RPMI8226 (cell line): ENCODE measurements at places on chromosomes 16 and 17.

- peak; percentile 6 for DNase-seq
Observed at GRCh38 chr17:27473748-27474609, 17.7 kb downstream of the KSR1 start.

DNA sequence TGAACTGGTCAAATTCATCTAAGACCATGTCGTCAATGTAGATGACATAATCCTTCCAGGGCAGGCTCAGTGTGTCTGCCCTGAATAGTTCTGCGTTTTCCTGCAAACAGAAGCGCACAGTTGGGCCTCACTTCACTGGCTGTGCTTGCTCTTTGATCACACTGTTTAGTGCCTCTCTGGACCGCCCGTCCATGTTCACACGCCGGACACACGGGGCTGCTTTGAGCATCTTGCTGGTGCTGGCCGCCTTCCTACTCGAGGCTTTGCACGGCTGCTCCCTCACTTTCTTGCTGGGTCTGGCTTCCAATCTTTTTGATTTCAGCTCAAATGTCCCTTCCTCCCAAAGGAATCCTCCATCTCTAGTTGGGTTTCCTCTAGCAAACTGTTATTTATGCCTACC is 37.4 kb downstream of the DNAH17 start:
- DNase-seq, result no peak

GRCh38 chr17:67297454-67297960 is 52.5 kb upstream of the HELZ start:
- no peak for DNase-seq

DNA sequence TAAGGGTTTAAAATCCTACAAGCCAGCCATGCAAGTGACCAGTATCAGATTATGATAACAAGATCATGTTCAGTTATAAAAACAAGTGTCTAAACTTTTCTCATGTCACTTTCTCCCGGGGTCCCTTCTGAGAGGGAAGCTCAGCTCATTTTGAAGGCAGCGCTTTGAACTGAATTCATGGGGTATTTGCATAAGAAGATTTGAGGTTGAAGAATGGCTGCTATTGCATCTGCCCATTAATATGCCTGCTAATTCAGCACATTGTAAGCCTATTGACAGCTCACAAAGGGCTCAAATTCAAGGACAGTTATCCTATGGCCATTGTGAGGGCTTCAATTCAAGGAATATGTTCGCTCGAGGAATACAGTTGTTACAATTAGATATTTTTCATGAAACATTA is 290.2 kb upstream of the IRX3 start:
- DNase-seq, result no peak

GRCh38 chr17:66963521-66963908 is 992 bp upstream of the CACNG4 start:
- DNase-seq, result no peak

GRCh38 chr16:7398536-7398935 is 65.9 kb downstream of the RBFOX1 start:
- DNase-seq, result no peak

DNA sequence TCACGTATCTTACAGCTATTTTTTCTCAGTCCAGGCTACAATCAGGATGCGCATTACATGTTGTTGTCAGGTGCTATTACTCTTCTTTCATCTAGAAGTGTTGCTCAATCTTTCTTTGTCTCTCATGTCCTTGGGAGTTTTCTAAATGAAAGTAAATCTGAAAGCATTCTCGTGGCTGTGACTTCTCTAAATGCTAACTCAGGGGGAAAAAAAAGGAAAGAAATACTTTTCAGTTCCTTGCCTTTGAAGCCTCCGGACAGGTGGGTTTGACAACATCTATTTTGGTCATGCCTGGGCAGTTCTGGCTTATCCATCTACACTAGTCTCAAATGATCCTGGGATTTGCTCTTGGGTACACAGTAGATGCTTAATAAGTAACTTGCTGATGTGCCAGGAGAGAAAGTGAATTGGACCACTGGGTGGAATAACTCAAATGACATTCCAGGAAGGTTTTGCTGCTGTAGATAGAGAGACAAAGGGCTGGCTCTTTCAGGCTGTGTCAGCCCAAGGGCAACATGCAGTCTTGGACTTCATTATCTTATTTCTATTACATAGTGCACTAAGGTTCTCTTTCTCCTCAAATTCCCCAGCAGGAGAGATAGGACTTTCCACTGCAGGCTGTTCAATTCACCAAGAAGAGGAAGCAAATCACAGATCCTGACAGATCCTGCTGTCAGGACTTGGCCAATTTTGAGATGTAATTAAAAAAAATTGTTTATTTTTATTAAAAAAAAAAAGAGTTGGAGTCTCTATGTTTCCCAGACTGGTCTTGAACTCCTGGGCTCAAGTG is 63.6 kb upstream of the NFAT5 start:
- peak; percentile 31 for DNase-seq

DNA sequence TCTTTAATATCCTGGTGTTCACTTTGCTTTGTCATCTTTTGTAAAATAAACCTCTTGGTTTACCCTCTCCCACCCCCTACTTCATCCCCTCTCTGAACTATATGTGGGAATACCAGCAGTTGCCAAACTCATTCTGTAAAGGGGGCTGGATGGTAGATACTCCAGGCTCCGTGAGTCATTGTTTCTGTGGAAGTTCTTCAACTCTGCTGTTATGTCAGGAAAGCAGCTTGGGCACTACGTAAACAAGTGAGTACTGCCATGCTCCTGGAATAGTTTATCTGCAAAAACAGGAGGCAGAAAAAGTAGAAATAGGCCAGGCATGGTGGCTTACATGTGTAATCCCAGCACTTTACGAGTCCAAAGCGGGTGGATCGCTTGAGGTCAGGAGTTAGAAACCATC is 17.6 kb downstream of the MVP start:
- DNase-seq, result no peak

- no peak for DNase-seq
Observed at GRCh38 chr16:12548270-12548983, 255.3 kb downstream of the CPPED1 start.

GRCh38 chr16:81928975-81929374 is 82.3 kb downstream of the SDR42E1 start:
- no peak for DNase-seq

GRCh38 chr17:75457047-75457654 is 716 bp downstream of the TMEM94 start:
- DNase-seq, result peak; percentile 10

- DNase-seq, result no peak
Observed at GRCh38 chr17:73210002-73210678, 17.3 kb downstream of the COG1 start.

- DNase-seq, result no peak
Observed at GRCh38 chr16:8402981-8403843, 187.1 kb downstream of the TMEM114 start.

DNA sequence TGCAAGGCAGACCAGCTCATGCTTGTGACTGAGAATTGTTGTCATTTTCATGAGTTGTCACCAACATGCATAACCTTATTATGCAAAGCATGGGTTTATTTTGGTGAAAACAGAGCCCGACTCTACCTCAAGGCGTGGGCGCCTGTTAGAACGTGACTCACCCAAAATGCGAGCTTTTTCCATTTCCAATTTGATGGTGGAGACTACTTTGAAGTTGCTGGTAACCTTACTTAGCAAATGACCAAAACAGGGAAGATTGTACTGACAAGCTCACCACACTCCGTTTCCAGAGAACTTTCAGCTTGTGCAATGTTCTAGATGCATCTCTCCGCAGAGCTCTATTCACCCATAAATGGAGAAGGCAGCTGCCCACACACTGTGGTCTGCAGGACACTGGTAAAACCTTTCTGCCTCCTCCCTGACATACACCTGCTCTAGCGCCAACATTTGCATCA is 284.5 kb downstream of the MAF start:
- peak; percentile 18 for DNase-seq

DNA sequence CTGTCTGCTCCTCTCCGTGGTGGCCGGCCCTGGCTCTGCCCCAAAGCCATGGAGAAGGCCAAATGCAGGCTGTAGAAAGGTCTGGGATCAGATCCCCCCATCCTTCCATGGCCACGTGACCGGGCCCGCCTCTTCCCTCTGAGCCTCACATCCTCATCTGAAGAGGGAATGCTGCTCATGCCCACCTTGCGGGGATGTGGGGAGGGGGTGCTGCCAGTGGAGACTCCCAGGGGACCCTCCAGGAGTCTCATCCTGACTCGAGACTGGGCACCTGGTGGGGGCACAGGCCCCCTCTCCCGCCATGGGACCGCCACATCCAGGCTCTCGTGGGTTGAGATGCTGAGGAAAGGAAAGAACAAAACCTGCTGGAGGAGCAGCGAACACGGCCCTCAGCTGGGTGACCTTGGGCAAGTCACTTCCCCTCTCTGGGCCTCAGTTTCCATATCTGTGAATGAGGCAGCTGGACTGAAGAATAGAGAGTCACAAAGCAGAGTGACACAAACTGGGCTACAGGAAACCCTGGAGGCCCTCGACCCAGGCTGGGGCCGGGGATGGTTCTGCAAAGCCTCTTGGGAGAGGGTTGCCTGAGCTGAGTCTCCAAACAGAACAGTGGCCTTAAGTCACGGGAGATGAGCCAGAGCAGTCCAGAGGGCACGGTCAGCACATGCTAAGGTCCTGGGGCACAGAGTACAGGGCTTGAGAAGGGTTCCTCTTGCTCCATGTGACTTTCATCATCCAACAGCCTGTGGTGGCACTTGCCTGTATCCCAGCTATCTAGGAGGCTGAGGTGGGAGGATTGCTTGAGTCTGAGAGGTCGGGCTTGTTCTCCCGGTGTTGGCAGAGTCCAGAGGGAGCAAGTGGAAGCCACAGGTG is 30.1 kb downstream of the SOCS1 start:
- no peak for DNase-seq

DNA sequence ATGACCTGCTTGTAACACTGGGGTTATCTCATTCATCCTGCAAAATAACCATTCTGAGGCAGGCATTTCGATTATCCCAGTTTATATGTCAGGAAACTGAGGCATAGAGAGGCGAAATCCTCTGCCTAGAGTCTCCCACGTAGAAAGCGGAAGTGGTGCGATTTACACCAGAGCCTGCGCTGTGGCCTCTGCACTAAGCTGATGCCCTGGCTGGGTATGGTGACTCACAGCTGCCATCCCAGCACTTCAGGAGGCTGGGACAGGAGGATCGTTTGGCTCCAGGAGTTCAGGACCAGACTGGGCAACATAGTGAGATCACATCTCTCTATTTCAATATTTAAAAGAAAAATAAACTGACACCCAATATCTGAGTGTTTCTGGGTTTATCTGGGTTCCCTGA is 59.3 kb upstream of the BCO1 start:
- peak; percentile 21 for DNase-seq

- DNase-seq, result no peak
Observed at GRCh38 chr16:11024333-11025053, 80.1 kb downstream of the CLEC16A start.

DNA sequence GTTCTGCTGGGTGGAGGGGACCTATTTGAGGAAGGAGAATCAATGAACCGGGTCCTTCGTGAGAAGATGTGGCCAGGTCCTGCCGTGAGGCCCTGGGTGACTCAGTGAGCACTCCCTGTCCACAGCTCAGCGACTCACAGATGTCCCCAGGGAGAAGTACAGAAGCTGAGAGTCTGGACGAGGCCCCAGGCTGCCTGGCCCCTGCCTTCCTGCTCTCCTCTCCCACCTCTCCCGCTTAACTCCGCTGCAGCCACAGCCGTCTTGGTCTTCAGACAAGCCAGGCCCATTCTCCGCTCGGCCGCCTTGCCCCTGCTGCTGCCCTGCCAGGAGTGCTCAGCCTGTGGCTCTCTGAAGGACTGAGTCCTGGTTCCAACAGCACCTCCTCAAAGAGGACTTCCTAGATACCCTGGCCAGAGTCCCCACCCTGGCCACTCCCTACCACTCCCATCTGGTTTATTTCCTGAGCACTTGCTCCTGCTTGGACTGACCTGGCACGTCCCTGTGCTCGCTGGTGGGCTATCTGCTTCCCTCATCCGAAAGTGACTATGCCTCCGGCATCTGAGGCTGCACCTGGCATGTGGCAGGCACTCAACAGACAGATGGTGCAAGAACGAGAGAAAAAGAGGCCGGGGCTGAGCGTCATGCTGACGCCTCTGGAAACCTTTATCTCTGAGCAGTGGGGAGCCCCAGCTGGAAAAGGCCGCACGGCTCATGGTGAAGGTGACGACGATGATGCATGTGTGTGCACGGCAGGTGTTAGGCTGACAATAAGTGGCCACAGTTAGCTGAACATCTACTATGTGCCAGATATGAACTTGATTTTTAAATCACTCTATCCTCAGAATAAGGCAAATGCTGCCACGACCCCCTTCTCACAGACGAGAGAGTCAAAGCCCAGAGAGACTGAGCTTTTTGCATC is 9.2 kb upstream of the TNFRSF13B start:
- peak; percentile 92 for DNase-seq
